Activated CD4-positive, CD25-positive, alpha-beta regulatory T cell treated with anti-CD3 and anti-CD28 coated beads, Interleukin-2, amount 50 U/mL, for 16 hours (primary cell): ENCODE measurements at places on chromosomes 5 and 9.

DNA sequence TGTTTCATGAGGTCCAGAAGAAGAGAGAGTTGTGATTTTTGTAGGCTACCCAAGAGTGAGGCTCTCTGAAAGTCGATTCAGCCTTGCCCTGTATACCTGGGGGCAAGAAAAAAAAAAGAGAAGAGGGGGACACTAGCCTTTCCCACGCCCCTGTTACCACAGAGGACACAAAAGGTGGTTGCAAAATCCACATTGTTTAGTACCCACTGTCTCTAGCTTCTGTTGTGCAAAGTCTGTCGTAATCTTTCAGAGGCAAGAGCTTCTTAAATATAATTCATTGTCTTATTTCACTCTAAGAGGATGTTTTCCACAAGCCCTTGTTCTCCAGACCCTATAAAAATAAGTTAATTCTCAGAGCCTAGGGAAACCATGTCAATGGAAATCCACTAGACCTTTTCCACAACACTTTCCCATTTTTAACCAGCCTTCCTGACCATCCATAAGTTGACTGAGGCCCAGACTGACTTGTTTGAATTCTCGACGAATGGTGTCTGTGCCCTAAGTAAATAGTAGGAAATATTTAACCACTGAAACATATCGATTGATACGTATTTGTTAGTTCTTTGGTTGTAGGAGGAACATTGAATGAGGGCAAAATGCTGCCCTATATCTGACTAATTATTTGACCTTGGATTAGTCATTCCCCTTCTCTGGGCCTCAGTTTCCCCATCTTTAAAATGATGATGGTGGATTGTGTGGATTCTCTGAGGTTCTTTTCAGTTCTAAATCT lies 182.7 kb downstream of the PAPPA start:
- DNase-seq: no peak

DNA sequence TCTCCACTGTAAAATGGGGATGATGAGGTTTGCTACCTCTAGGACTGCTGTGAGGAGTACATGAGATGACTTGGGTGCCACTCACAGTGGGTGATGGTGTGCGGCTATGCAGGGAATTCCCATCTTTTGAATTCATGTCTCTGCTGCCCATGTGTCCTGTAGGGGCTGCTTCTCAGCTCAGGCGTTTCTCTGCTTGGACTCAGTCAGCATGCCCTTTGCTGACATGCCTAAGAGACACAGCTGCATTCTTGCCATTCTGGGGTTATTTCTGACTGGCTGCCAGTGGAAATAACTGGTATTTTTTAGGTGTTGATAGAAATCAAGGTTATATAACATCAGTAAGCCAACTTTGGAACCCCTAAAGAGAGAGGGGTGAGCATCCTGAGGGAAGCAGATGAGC lies 24.3 kb upstream of the XPA start:
- DNase-seq: no peak

DNA sequence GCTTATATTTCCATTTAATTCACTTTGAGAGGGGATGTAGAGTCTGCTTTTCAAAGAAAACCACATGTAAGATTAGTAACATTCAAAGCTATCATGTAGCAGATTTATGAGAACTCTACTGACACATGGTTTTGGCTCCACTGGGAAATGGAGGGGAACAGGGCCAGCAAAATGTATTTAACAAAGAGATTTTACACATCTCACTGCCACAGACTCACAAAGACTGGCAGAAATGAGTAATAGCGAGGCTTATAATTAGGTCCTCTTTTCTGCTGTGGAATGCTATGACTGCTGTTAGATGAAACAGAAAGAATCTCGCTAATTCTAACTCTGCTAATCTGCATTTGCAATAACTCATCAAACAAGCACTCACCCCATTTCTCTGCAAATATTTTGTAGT lies 4.5 kb downstream of the DAP start:
- DNase-seq: no peak

GRCh38 chr9:88808019-88808656 lies 183.1 kb upstream of the S1PR3 start:
- no peak for DNase-seq

DNA sequence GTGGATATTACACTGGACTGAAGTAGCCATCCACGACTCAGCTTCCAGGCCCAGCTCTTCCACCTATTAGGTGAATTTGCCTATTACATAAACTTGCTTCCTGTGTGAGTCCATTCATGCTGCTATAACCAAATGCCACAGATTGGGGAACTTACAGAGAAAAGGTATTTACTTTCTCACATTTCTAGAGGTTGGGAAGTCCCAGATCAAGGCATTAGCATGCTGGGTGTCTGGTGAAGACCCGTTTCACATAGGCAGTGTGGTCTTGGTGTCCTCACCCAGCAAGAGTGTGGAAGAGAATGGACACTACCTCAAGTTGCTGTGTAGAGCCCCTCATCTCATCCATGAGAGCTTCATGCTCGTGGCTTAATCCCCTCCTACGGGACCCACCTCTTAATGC lies 282.6 kb downstream of the IRX1 start:
- DNase-seq: no peak

- DNase-seq: no peak
These were observed 56.7 kb upstream of the NAA35 start for GRCh38 chr9:85884256-85884655.
